T-helper 17 cell (primary cell): ENCODE measurements at places on chromosomes 3 and 15. TPM values are rescaled to one million over a fixed set of nuclear protein-coding genes. Genes with fewer than 3 reads are reported as not detected.

Gene SNTN
- not detected for total RNA-seq

Gene DBR1
- total RNA-seq = 19.5 TPM

Gene LRRC3B
- not detected for total RNA-seq

Gene TM4SF18
- total RNA-seq = not detected

Gene LRRC2
- total RNA-seq = 0.52 TPM

Gene SLC51B
- not detected for total RNA-seq

Gene CAPN3
- 11.6 TPM for total RNA-seq

- no peak for DNase-seq
Observed at GRCh38 chr15:67175643-67176071, 78.8 kb downstream of the AAGAB start.

DNA sequence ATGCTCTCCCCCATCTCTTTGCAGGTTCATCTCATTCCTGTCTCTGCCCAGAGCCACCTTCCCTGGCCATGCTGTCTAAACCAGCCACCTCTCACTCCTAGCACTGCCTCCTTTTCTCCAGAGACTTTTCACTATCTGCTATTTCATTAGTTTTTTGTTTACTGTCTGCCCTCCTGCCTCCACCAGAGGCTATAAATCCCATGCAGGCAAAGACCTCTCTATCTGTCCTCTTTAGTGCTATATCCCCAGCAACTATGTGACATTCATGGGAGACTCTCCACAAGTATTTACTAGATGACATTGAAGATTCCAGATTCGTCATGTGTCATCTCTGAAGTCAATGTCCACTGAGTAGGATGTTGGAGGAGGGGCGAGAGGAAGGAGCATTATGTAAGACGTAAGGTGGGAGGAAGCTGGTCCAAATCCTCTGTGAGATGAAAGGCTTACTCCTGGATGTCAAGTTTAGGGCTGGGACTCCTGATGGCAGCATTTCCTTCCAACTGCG, 3.4 kb upstream of the FAM43A start:
- no peak for DNase-seq

DNA sequence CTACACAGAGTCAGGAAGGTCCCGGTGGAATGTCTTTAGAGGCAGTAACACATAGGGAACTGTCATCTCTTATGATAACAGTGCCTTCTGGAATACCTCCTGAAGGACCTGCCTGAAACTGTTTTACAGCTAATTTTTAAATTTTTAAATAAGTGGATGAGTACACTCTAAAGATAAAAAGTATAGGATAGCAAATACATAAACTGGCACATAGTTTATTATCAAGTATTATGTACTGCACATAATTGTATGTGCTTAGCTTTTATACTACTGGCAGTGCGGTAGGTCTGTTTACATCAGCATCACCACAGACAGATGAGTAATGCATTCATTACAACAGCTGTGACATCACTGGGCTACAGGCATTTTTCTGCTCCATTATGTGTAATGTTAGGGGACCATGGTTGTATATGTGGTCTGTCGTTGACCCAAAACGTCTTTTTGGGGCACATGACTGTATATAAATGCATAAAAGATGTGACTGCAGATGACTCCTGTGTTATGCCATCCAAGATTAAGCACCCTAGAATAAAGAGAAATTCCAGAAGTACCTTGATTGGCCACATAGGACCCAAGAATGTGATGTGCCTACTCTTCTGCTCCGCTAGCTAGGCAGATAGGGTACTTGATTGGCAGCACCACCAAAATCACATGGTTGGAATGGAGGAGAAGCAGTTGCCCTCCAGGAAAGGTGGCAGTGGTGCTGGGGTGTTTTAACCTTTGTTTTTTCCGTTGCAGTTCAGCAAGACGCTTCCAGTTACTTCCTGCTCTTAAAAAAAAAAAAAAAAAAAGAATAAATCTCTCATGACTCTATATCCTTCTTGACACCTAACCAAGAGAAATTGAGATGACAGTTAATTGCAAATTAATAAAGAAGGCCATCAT, 3.3 kb downstream of the VPS8 start:
- DNase-seq = no peak

- DNase-seq = no peak
Observed at GRCh38 chr3:101950510-101950909, 101.2 kb downstream of the NFKBIZ start.

GRCh38 chr3:14791343-14791945, 27.3 kb upstream of the FGD5 start:
- peak; percentile 32 for DNase-seq

DNA sequence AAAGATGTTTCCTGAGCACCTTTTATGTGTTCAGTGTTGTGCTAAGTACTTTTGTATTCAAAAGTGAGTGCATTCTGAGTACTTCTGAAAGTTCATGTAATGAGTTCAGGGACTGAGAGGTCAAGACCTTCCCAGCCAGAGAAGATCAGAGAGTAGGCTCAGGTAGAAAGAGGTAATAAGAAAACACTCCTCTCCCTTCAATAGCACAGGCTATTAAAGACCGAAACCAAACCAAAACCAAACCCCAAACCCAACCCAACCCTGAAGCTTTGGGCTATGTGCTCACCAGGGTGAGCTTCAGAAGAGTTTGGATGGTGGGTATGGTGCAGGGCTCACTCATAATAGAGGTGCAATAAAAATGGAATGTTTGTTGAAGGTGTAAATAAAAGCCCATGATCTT, 76.7 kb upstream of the FAM3D start:
- DNase-seq = no peak

GRCh38 chr15:93378558-93378957, 289.5 kb upstream of the RGMA start:
- DNase-seq = no peak

GRCh38 chr3:41075975-41076374, 123.3 kb upstream of the CTNNB1 start:
- no peak for DNase-seq

DNA sequence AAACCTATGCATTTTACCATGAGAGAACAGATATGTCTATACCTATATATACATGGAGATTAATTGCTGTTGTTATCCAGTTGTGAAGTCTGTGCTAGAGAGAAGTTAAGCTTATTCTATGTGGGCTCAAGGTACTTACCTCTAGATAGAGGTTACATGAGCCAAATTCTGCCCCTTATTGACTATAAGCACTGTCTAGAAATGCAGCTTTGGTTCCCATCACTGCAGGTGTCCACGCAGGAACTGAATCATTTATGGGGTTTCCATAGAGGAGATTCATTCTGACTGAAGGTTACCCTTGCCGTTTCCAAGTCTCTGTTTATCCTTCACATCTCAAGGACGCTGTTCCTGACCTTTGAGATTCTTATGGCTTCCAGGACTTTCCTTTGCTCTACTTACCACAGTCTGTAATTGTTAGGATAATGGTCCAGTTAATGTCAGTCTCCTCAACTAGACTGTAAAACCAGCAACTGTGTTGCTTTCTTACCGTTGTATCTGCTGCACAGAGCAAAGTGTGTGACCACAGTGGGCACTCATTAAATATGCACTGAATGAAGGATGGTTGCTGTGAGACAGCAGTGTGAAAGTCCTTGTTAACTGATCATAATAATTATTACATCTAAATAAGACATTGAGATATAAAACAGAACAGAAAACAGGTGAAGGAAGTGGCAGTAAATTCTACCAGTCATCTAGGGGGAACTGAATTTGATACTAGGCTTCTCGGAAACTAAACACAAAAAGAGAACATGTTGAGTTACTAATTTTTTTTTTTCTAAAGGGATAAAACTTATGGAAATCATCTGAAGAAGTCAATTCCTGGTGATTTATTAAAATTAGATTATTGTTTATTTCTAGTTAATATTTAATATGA, 44.0 kb upstream of the BCL6 start:
- DNase-seq = no peak

DNA sequence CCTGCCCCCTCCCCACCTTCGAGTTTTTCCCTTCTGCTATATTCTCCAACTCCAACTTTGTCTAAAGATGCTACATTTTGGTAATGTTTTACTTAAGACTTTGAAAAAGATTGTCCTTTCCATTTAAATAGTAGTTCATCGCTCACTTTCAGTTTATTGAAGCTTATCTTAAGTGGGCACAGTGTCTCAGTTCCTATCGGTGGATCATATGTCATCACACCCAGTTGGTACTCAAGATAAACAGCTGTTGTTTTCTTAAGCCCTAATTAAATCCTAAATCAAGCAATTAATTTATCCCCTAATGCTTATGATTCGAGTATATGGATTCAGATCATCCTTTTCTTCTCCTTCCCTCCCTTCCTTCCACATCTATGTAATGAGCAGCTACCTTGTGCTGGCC, 210.7 kb downstream of the TLE3 start:
- no peak for DNase-seq

- no peak for DNase-seq
Observed at GRCh38 chr3:66666362-66666761, 165.5 kb upstream of the LRIG1 start.

DNA sequence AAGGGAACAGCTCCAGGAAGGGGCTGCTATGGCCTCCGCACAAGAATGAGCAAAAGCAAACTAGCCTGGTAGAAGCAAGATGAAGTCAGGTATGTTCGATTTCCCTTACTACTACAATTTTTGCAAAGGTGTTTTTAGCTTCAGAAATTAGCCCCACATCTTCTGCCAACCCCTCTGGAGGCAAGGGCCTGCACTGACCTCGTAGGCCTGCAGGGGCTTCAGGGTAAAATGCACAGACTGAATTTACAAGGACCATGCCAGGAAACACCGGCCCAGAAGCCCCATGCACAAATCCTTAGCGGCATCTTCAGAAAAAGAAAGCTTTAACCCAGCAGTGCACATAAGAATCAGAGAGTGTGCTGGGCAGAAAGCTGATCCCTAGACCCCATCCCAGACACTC, 53.0 kb downstream of the SLC6A1 start:
- DNase-seq = no peak

DNA sequence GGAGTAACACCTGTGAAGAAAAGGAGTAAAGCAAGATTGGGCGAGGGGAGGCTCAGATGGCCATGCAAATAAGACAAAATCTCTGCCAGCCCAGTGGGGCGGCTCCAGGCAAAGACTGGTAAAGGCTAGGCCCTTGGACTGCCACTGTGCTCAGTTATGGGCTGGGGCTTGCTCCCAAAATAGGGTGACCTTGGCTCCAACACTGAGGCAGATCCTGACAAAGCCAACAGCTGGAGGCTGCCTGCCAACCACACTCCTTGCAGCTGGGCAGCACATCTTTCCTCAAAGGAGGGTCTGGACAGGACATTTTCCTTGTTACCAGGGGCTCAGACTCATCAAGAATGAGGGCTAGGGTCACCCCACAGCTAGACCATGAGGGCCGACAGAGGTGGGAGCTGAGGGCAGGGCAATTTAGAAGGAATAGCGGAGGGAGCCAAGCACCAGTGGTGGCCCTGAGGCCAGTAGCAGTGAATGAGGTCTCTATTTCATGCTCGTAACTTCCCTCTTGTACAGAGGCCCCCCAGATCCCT, 86.1 kb downstream of the CHRD start:
- no peak for DNase-seq

DNA sequence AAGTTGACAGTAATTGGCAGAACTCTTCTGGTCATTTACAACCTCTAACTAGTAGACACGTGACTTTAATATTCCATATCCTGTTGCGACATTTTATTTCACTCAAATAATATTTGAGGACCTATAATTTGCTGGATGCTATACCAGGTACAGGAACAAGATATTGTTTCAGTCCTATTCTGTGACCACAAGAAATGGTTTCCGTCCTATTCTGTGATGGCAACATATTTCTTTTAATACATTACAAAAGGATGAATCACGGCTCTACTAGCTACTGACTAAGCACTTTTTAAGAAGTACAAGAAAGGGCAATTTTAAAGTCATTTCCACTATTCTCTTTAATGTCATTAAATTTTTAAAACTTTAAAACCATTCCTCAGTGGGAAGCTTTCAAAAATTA, 400.2 kb downstream of the CNTN3 start:
- no peak for DNase-seq

- no peak for DNase-seq
Observed at GRCh38 chr15:99983886-99984286, 250.6 kb upstream of the LYSMD4 start.

DNA sequence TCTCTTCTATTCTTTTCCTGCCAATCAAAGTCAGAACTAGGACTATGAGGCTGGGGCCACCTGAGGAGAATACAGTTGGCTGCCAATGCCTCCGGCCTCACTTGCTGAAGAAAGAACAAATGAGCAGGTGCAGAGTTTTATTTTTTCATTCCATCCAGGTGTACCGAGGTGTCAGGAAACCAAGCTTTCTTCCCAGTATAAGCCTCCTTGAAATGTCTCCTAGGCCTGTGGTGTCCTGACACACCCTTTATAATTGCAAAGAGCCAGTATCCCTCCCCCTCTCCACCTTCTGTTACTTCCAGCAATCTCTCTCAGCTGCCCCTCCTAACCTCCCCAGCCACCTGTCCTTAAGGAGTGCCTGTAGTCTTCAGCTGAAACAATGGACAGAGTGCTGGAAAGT, 127.9 kb downstream of the SLC9A9 start:
- no peak for DNase-seq

DNA sequence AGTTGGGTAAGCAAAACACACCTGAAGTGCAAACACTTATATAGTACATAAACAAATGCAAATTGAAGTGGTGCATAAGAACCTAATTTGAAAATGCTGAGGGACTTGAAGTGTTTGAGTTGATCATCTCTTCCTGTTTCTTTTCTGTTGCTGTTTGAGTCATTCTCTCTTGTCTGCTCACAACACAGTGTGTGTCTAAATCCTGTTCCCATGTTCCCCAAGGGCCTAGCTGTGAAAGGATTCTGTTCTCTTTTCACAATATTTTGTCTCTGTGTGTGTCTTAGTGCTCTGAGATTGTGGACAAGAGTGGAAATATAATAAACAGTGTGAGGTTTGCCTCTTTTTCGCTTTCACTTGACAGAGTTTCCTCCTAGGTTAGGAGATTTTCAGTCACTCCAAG, 6.1 kb downstream of the CD96 start:
- DNase-seq = no peak

GRCh38 chr3:112101916-112102315, 15.7 kb downstream of the C3orf52 start:
- no peak for DNase-seq

- no peak for DNase-seq
Observed at GRCh38 chr3:186828340-186828739, 14.2 kb upstream of the ADIPOQ start.

GRCh38 chr15:69666441-69666882, 213.8 kb downstream of the RPLP1 start:
- DNase-seq = no peak

GRCh38 chr3:126253072-126253471, 72.7 kb upstream of the ALDH1L1 start:
- DNase-seq = no peak

DNA sequence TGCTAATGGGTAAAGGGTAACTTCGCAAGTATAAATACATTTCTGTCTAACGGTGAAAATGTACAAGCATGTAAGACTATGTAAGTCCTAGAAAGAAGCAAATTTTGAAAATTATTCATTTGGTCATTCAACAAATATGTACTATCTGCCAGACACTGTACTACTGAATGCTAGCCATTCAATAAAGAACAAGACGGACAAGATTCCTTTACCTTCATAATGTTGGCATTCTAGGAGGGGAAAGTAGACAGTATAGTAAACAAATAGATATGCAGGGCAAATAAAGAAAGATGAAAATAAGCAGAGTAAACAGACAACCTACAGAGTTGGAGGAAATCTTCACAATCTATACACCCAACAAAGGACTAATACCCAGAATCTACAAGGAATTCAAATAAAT, 32.7 kb downstream of the C3orf70 start:
- DNase-seq = no peak
